ENCODE measurements at places on chromosomes 12 and 14.

DNA sequence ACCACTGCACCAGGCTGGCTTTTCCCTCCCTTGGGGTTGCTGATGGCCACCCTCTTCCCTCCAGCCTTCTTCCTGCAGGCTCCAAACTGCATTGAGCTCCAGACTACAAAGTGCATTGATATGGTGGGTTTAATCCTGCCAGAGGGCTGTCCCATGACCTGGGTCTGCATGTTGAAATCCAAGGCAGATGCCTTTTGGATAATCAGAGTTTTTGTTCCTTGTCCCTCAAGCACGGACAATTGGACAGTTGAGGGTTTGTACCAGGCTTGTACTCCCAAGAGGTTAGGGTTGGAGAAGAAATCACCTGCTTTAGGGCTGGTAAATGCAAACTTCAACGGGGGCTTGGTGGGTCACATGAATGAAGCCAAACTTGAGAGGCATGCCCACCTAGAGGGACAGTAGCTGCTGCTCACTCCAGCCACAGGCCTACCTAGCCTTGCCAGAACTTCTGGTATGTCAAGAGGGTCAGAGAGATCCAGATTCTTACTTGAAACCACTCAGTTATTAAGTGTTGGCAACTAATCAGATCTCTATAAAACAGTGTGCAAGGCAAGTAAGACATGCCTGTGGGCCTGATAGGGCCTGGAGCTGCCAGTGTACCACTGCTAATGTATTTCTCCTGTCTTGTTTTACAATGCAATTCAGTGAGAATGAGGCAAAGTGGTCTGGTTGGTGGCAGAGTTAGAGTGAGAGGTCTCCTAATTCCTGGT is 21.7 kb upstream of the KRT83 start:
- no peak overlapping the region for H3K4me3 ChIP-seq
- H3K27me3 ChIP-seq, result no peaks in the 10 kb centered on the region
- DNase-seq, result no peak
- no peaks in the 10 kb centered on the region for H3K36me3 ChIP-seq
- H3K4me1 ChIP-seq, result no peaks in the 10 kb centered on the region

GRCh38 chr14:33271216-33271615 is 332.5 kb downstream of the NPAS3 start:
- no peaks in the 10 kb centered on the region for H3K27me3 ChIP-seq
- H3K36me3 ChIP-seq, result no peaks in the 10 kb centered on the region
- DNase-seq, result no peak
- no peaks in the 10 kb centered on the region for H3K4me1 ChIP-seq

GRCh38 chr12:88267630-88268029 is 125.5 kb downstream of the TMTC3 start:
- DNase-seq, result no peak
- no peaks in the 10 kb centered on the region for H3K27me3 ChIP-seq
- H3K27ac ChIP-seq, result peak overlapping the region; percentile 63
- H3K36me3 ChIP-seq, result no peaks in the 10 kb centered on the region
- H3K4me1 ChIP-seq, result no peaks in the 10 kb centered on the region
- H3K4me3 ChIP-seq, result no peak overlapping the region

GRCh38 chr14:68899033-68899603 is 80.0 kb downstream of the ACTN1 start:
- peaks cover 77% of the 10 kb centered on the region for H3K36me3 ChIP-seq
- no peak for DNase-seq
- no peaks in the 10 kb centered on the region for H3K27me3 ChIP-seq
- H3K4me1 ChIP-seq, result peaks cover 79% of the 10 kb centered on the region
- H3K4me3 ChIP-seq, result no peak overlapping the region

- H3K27me3 ChIP-seq, result no peaks in the 10 kb centered on the region
- DNase-seq, result no peak
- no peak overlapping the region for H3K4me3 ChIP-seq
- no peaks in the 10 kb centered on the region for H3K4me1 ChIP-seq
- H3K36me3 ChIP-seq, result no peaks in the 10 kb centered on the region
These were observed 33.4 kb downstream of the ANO4 start for GRCh38 chr12:100827901-100828520.

DNA sequence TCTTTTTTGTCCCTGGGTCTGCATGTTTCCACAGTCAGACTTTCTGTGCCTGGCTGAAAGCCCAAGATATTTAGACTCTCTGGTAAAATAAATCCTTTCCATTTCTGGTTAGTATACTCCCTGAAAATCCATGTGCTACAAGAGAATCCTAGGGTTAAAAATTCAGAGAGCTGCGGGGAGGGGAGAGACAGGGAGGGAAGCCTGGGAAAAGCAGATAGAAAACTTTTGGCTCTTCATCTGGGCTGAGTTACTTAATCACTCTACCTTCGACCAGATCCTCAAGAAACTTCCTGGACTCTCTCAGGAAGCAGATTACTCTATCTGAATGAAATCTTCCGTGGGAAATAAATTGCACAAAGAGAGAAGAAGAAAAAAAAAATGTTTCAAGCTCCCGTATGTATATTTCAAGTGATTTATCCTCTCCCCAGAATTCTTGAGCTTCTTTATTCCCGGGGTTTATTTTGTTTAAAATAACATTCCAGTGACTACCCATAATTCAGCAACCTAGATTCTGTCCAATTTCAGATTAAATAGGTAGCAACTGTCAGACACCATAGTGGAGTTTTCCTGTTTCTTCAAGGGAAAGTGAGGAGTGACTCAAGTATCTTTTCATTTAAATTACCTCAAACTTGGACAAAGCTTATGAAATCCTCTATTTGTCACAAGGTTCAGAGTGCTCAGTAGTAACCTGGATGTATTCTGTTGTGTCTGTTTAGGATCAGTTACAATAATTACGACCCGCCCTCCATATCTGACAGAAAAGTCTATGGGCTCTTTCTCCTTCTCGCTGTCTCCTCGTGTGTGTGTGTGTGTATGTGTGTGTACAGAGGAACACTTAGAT is 163.7 kb downstream of the MYRFL start:
- H3K4me3 ChIP-seq, result no peak overlapping the region
- no peaks in the 10 kb centered on the region for H3K36me3 ChIP-seq
- H3K27ac ChIP-seq, result peak overlapping the region; percentile 43
- no peak for DNase-seq

- H3K4me3 ChIP-seq, result no peak overlapping the region
- no peak overlapping the region for H3K27ac ChIP-seq
- DNase-seq, result no peak
- no peaks in the 10 kb centered on the region for H3K27me3 ChIP-seq
These were observed 21.5 kb downstream of the CACNA2D4 start for GRCh38 chr12:1896964-1897363.

- H3K27ac ChIP-seq, result no peak overlapping the region
- no peaks in the 10 kb centered on the region for H3K36me3 ChIP-seq
- no peak for DNase-seq
- no peak overlapping the region for H3K4me3 ChIP-seq
- H3K27me3 ChIP-seq, result no peaks in the 10 kb centered on the region
- H3K4me1 ChIP-seq, result no peaks in the 10 kb centered on the region
These were observed 133.6 kb upstream of the SSTR1 start for GRCh38 chr14:38074081-38074480.

DNA sequence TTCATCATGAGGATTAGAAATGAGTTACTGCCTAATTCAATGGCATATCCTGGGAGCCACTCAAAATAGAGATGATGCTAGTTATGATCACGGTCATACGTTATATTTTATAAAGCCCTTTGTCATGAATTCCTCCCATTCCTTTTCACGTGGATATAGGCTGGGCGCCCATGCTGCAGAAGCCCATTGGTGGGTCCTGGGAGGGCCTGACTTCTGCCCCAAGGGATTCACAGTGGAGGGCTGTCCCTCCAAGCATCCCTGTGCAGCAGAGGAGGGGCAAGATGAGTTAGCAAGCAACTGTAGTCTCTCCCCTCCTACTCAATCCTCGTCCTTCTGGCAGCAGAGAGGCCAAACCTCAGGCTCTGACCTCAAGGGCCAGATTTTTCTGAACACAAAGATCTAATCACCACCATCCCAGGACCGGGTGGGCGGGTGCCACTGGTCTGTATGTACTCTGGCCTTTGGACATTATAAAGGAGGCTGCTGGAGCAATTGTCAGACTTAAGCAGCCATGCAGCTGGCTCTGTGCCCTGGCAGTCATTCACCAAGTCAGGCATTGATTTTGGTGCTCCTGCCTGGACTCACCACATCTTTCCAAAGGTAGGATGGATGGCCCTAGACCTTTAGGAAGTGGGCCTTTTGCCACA is 8.6 kb downstream of the GLTP start:
- DNase-seq, result no peak
- no peaks in the 10 kb centered on the region for H3K27me3 ChIP-seq
- H3K4me1 ChIP-seq, result no peaks in the 10 kb centered on the region
- H3K36me3 ChIP-seq, result no peaks in the 10 kb centered on the region

GRCh38 chr12:3313066-3313465 is 177.9 kb upstream of the PRMT8 start:
- no peaks in the 10 kb centered on the region for H3K36me3 ChIP-seq
- peaks cover 1% of the 10 kb centered on the region for H3K27me3 ChIP-seq
- no peak overlapping the region for H3K27ac ChIP-seq
- no peak for DNase-seq
- peaks cover 10% of the 10 kb centered on the region for H3K4me1 ChIP-seq
- no peak overlapping the region for H3K4me3 ChIP-seq

- H3K36me3 ChIP-seq, result no peaks in the 10 kb centered on the region
- peak within 1 kb of the TSS; percentile 98 for H3K27ac ChIP-seq
These were observed at the start of gene TNS2 for GRCh38 chr12:53049571-53050318. TSS of gene TNS2 (plus strand) at chr12:53050065. CDS start at chr12:53050186, 121 bp downstream.

GRCh38 chr12:23891115-23891514 is 58.4 kb downstream of the SOX5 start:
- no peak overlapping the region for H3K27ac ChIP-seq
- no peaks in the 10 kb centered on the region for H3K27me3 ChIP-seq
- no peak overlapping the region for H3K4me3 ChIP-seq
- no peak for DNase-seq

DNA sequence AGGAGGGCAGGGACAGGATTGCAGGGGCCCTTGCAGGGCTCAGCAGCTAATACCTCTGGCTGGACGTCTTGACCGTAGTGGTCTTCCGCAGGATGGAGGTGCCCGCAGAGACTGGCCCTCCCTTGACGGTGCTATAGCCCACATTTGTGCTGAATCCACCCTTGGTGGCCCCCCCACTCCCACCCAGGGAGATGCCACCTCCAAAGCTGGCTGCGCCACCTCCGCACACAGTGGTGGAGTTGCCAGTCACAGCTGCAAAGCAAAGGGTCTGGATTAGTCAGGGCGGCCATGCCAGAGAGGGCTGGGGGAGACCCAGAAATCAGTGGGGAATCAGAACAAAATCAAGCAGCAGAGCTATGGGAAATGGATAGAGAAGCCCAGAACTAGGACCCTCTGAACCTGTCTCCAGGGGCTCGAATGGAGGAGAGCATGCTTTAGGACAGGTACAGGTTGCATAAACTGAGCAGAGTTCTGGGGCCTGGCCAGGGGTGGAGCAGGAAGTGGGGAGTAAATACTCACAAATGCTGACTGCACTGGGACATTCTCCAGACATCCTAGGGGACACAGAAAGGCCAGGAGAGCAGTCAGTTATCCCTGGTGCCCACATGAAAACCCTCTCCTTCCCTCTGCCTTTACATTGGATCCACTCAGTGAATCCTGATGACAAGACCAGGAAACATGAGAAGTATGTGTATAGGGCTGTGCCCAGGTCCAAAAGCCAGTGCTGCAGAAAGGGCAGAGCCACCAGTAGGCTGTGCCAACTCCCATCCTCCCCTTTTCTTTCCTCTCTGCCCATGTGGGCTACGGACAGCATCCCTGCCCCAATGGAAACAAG is 8.1 kb upstream of the KRT4 start:
- no peak for DNase-seq
- no peak overlapping the region for H3K4me3 ChIP-seq
- peaks cover 3% of the 10 kb centered on the region for H3K4me1 ChIP-seq
- H3K27me3 ChIP-seq, result no peaks in the 10 kb centered on the region
- H3K27ac ChIP-seq, result no peak overlapping the region

- DNase-seq, result no peak
- no peaks in the 10 kb centered on the region for H3K27me3 ChIP-seq
- no peak overlapping the region for H3K4me3 ChIP-seq
- no peaks in the 10 kb centered on the region for H3K4me1 ChIP-seq
- H3K36me3 ChIP-seq, result no peaks in the 10 kb centered on the region
- no peak overlapping the region for H3K27ac ChIP-seq
These were observed 5.2 kb downstream of the KRT84 start for GRCh38 chr12:52380271-52380694.

GRCh38 chr14:104863923-104864266 is 1.2 kb upstream of the CEP170B start:
- H3K4me1 ChIP-seq, result peaks cover 33% of the 10 kb centered on the region
- DNase-seq, result peak; percentile 66
- H3K27ac ChIP-seq, result no peak overlapping the region
- H3K27me3 ChIP-seq, result peaks cover 9% of the 10 kb centered on the region
- H3K36me3 ChIP-seq, result no peaks in the 10 kb centered on the region
- H3K4me3 ChIP-seq, result peak overlapping the region; percentile 57

DNA sequence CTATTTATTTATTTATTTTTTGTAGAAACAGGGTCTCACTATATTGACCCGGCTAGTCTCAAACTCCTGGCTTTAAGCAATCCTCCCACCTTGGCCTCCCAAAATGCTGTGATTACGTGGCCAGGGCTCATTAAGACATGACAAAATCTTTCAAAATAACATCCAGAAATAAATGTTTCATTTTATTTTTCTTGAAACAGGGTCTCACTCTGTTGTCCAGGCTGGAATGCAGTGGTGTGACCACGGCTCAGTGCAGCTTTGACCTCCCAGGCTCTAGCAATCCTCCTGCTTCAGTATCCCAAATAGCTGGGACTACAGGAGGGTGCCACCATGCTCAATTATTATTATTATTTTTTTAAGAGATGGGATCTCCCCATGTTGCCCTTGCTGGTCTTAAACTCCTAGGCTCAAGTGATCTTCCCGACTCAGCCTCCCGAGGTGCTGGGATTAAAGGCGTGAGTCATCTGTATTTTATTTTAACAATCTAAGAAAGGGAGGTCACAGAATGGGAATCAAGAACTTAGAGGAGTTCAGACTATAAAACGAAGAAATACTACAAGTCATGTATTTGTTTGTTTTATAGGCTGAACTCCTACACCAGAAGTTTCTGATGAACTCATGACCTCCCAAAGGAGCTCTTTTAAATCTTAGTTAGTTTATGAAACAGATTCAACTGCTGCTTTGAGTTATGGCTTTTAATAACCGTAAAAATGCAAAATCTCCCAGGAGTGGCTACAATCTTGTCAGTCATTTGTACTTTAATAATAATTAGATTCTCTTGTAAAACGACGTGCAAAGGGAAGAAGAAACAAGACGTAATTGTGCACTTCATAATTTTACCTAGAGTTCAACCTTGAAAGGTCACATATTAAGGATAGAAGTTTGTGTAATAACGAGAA is 2.1 kb upstream of the TMEM263 start:
- H3K36me3 ChIP-seq, result no peaks in the 10 kb centered on the region
- H3K27ac ChIP-seq, result no peak overlapping the region
- no peak for DNase-seq
- no peaks in the 10 kb centered on the region for H3K27me3 ChIP-seq
- H3K4me3 ChIP-seq, result no peak overlapping the region
- peaks cover 22% of the 10 kb centered on the region for H3K4me1 ChIP-seq

GRCh38 chr14:52175982-52176502 is 91.5 kb upstream of the PTGDR start:
- DNase-seq, result no peak
- no peaks in the 10 kb centered on the region for H3K4me1 ChIP-seq
- no peaks in the 10 kb centered on the region for H3K27me3 ChIP-seq
- no peak overlapping the region for H3K4me3 ChIP-seq
- no peak overlapping the region for H3K27ac ChIP-seq
